GM18507 (cell line): ENCODE measurements at places on chromosomes 11 and 22.

- no peak for DNase-seq
Measured at GRCh38 chr11:67705264-67705663, 30.8 kb upstream of the ALDH3B2 start.

- no peak for DNase-seq
Measured at GRCh38 chr22:23179381-23180299, 669 bp upstream of the BCR start.

- DNase-seq = no peak
Measured at GRCh38 chr11:119320240-119320775, 3.4 kb upstream of the MCAM start.

DNA sequence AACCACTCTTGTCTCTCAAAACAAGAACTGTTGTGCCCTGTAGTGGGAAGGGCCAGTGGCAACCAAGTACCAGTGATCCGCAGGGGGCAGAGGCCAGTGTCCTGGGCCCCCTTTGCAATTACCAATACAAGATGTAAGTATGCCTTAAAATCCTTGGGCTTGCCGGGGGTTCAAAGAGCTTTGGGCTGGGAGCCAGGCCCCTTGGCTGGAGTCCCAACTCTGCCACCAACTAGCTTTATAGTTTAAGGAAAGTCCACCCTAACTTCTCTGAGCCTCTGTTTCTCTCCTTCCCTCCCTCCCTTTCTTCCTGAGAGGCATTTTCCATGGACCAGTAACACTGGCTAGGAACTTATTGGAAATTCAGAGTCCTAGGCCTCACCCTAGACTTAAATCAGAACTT is 15.5 kb downstream of the CLMP start:
- DNase-seq = no peak

DNA sequence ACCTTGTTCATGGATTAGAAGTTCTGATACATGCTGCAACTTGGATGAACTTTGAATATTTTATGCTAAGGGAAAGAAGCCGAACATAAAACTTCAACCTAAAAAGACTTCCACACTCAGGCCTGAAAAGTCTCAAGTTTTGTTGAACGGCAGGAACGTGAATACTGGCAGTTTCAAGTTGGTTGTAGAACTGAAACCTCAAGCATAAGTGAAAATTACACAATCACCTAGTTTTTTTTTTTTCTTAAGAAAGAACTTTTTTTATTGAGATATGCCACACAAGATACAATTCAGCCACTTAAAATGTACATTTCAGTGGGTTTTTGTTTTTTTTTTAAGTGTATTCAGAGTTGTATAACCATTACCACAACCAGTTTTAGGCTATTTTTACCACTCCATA is 50.8 kb upstream of the ADORA2A start:
- no peak for DNase-seq

DNA sequence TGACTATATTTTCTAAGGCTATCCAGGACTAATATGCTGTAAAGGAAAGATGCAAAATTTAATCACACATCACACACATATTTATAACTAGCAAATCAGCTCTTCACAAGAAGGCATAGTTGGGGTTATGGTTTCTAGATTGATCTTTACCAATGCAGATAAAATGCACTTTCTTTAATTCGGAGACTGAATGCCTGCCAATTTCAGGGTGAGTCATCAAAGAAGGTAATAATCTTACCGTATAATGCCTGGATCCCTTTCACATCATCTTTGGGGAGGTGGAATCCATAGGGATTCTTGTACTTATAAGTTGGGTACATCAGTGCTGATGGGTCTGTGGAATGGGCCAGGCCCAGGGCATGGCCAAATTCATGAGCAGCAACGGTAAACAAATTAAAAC is 16.4 kb downstream of the MMP20 start:
- DNase-seq = no peak

- DNase-seq = no peak
Measured at GRCh38 chr11:21066030-21066429, 396.6 kb downstream of the NELL1 start.

GRCh38 chr11:26676641-26677040 is 45.2 kb downstream of the SLC5A12 start:
- DNase-seq = no peak

- DNase-seq = no peak
Measured at GRCh38 chr11:57703341-57703740, 8.7 kb downstream of the MED19 start.

DNA sequence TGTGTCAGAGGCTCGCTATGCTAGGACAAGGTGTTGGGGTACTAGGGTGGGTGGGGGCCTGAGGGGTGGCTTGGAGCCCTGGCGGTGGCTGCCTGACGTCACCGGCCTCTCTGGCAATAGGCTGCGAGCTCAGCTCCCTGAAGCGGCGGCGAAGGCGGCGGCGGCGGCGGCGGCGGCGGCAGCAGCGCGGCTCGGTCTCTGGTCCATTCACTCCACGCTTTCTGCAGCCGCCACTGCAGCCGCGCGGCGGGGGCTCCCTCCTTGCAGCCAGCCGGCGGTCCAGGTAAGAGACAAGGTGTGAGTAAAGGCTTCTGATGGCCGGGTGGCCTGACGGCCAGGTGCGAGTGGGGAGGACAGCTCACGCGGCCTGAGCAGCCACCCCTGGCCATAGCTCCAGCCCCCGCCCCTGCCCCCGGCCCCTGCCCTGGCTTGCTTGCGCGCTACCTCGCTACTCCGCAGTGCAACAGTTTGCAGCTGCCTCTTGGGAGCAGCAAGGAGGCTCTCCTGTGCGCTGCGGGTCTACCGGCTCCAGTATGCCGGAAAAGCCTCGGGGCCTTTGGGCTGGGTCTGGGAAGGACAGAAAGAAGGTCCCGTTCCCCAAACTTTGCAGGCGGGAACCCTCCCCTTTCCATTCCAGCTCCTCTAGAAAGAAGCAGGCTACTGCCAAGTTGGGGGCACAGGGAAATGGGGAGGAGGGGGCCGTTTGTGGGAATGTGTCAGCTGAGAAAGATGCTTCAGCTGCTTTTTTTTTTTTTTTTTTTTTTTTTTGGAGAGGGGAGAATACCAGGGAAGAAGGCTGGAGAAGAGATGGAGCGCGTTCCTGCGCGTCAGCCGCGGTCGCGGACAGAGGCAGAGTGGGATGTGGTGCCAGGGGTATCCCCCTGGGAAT is at the start of gene C11orf87:
Gene C11orf87, plus strand, starts transcription at position 210 of the 889 bp plus-strand sequence. CDS start 1,444 bp downstream, outside the sequence.
- DNase-seq = no peak

DNA sequence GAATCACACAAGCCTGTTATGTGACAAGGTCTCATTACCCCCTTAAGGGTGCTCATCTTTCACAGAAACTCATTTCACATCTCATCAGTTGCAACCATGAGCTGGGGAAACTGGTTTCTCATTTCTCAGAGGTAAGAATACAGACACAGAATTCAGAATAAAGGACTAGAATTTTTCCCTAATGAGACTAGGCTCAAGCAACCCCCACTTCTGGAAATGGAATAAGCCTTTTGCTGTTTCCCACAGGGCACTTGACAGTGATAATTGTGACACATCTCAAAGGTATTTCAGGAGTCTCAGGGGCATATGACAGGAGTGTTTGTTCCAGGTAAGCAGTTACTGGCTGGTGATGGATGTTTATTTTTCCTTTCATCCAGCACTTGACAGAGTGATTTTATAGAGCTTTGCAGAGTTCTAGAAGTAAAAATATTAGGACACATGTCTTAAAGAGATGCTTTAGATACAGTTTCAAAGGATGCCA is 112.9 kb upstream of the DDI1 start:
- DNase-seq = no peak

GRCh38 chr11:43516316-43516850 is 157.7 kb downstream of the TTC17 start:
- DNase-seq = no peak

DNA sequence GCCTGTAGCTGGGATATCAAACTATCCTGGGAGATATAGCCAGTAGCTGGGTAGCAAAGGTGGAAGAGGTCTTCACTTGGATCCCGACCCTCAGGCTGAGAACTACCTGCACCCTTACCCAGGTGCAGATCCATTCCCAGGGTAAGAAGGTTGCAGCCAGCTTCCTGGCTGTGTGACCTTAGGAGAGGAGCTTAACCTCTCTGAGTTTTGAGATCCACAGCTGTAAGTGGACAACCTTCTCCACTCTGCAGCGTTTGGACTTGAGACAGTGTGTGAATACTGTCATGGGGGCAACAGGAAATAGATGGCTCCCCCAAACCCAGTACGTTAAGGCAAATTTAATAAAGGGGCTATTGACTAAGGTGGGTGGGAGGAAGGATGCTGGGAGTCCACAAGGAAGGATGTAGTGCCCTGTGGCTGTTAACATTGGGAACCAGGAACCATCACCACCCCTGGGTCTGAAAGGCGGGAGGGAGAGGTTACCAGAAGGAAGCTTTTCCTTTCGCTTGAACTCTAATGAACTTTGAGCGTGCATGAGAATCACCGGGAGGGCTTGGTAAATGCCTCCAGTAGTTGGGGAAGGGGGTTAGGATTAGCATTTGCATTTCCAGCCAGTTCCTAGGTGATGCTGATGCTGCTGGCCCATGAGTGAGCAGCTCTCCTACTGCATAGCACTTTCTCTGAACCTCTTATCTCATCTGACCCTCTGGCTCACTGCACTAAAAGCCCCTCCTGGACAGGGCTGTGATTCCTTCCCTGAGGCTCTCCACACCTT is 24.4 kb downstream of the SGSM1 start:
- no peak for DNase-seq

DNA sequence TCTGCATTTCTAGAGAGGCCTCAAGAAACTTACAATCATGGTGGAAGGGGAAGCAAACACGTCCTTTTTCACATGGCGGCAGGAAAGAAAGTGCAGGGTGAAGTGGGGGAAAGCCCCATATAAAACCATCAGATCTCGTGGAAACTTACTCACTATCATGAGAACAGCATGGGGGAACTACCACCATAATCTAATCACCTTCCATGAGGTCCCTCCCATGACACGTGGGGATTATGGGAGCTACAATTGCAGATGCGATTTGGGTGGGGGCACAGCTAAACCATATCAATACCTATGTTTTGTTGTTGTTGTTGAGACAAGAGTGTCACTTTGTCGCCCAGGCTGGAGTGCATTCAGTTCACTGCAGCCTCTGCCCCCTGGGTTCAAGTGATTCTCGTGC is 29.9 kb downstream of the SFI1 start:
- no peak for DNase-seq

- DNase-seq = no peak
Measured at GRCh38 chr22:47123827-47124442, 361.5 kb downstream of the TBC1D22A start.

DNA sequence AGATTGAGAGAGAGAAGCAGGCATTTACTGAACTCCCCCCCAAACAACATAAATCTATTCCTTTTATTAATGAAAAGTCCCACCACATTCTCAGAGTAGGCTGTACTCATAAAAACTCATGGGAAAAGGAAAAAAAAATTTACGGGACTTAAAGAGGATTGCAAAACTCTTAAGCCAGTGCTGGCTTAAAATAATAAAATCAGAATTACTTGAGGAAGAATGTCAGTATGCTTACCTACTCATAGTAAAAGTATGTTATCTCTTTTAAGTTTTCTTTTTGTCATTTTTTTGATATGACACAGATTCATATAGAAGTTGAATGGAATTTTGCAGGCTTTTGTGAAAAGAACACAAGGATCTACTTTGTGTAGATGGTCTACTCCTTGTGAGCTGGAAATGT is 126.3 kb downstream of the LUZP2 start:
- no peak for DNase-seq

GRCh38 chr11:112221274-112221835 is 4.9 kb upstream of the PTS start:
- DNase-seq = no peak

DNA sequence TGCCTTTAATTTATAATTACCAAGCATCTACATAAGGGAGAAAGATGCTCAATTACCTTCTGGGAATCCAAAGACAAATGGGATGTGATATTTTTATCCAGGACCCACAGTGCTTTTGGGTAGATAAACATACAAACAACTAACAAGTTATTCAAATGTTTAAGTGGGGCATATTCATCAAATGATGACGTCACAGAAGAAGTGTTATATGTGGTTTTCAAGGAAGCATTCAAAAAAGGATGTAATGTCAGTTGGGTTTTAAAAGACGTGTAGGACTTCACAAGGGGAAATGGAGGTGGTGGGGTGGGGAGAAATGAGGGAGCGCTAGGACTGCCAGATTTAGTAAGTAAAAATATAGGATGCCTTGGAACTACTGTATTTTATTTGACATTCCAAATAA is 915.9 kb downstream of the KCNA4 start:
- DNase-seq = no peak

- DNase-seq = no peak
Measured at GRCh38 chr22:27919942-27920755, 1.1 kb upstream of the PITPNB start.

DNA sequence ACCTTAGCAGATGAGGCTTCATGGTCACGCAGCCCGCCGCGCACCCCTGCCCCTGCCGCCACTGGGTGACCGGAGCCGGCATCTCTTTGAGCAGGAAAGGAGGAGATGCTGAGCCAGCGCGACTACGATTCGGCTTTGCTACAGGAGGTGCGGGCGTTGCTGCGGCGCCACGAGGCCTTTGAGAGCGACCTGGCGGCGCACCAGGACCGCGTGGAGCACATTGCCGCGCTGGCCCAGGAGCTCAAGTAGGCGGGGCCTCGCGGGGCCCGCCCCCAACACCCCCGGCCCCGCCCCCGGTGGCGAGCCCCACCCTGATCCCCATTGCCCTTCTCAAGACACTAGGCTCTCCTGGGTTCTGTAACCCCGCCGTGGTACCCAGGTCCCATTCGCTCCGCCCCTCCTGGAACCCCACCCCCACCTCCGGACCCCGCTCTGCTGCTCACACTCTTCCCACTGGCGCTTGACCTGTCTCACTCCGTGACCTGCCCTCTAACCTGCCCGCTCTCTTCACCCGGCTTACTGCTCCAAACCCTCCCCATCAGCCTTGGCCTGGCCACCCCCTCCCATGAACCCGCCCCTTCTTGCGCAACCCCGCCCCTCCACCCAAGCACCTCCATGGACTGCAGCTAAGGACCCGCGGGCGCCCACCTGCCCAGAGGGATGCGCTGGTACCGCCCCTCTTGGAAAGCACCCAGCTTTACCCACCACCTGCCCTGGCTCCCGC is 9.1 kb downstream of the CTSF start:
- DNase-seq = no peak

GRCh38 chr22:21000987-21001600 is 824 bp downstream of the THAP7 start:
- no peak for DNase-seq

GRCh38 chr11:84906995-84907394 is 720.1 kb downstream of the DLG2 start:
- no peak for DNase-seq

DNA sequence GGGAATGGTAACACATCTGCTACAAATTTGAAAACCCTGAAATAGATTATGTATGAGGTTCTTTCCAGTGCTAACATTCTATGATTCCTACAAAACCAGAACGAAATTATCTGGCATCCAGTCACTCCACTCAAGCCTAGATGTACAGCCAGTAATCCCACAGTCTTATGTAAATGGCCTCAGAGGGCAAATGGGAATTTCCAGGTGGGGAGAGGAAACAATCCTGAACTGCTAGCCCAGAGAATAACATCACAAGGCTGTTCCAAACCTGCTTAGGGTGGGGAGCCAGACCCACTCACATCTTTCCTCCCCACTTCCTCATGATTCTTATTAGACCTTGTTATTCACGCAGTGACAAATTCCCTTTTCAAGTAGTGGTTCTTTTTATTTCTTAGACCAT is 3.5 kb downstream of the FIBIN start:
- no peak for DNase-seq
